ENCODE measurements at places on chromosomes 3 and 15. TPM values are rescaled to one million over a fixed set of nuclear protein-coding genes. Genes with fewer than 3 reads are reported as not detected.

The TLE3 gene
- polyA plus RNA-seq, result 8.4 TPM

The ETV5 gene
- polyA plus RNA-seq, result not detected

The RTP3 gene
- not detected for polyA plus RNA-seq

The VGLL4 gene
- 8.5 TPM for polyA plus RNA-seq

All from CD4-positive, CD25-positive, alpha-beta regulatory T cell (primary cell).